ENCODE measurements at places on chromosomes 2 and 18. TPM values are rescaled to one million over a fixed set of nuclear protein-coding genes. Genes with fewer than 3 reads are reported as not detected.

- peak; percentile 12 for DNase-seq
Observed at GRCh38 chr2:157269922-157270321, 12.4 kb downstream of the GALNT5 start.

DNA sequence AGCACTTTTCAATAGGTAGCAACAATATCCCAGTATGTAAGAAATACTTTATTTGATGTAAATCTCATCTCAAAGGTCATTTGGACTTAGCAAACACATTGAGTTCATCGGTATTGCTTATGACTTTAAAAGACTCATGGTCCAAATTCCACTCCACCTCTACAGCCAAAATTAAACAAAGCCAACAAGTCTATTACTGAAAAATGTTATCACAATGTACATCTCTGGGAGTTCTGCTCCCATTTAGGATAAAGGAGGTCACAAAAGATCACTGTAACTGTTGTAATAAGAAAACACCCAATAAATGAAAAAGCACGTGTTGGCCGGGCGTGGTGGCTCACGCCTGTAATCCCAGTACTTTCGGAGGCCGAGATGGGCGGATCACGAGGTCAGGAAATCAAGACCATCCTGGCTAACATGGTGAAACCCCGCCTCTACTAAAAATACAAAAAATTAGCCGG lies 50.0 kb downstream of the ESCO1 start:
- no peak for DNase-seq

- no peak for DNase-seq
Observed at GRCh38 chr2:157902692-157903091, 26.6 kb upstream of the ACVR1 start.

DNA sequence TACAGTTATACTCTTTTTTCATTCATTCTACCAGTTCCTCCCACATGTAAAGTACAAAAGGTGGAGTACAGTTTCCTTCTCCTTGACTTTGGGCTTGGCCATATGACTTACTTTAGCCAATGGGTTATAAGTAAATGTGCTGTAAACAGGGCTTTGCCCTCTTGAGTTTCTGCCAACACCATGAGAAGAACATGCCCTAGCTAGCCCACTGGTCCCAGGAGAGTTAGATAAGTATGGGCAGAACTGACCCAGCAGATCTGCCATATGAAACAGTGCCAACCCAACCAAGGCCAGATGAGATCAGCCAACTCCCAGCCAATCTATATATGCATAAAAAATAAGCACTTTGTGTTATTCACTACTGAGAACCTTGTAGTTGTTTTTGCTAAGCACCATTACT lies 25.5 kb downstream of the ZC3H8 start:
- no peak for DNase-seq

DNA sequence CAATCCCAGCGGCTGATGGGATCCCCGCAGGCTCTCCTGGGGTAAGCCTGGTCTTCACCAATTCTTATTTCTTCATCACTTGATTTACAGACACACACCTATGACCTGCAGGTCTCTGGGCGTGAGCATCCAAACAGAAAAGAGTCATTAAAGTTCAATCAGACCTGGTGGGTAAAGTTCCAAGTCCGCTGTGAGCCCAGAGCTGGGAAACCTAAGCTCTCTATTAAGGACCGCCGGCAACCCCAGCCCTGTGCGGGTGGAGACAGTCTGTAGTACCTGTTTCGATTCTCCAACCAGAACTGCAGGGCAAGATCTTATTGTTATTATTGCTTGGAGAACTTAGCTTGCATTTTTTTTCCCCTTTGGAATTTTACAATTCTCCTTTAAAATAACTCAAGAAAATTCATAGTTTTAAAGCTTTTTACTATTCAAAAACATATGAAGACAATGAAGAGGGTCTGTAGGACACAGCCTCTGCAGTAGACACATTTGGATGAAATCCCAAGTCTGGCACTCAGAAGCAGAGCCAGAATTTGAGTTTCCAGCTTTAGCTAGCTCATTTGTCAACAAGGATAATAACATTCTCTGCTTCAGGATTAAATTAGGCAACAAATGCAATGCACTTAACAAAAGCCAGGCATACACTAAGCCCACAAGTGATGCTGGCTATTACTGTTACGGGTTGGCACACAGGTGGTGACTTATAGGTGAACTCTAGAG lies 376.4 kb downstream of the INSIG2 start:
- DNase-seq, result no peak

GRCh38 chr2:75621228-75621627 lies 25.4 kb upstream of the MRPL19 start:
- DNase-seq, result no peak

The SDC1 gene
- not detected for polyA plus RNA-seq

The NXPH2 gene
- polyA plus RNA-seq, result not detected

The SOX11 gene
- not detected for polyA plus RNA-seq

The CSRNP3 gene
- polyA plus RNA-seq, result not detected

The APCDD1 gene
- polyA plus RNA-seq, result 1.2 TPM
